ENCODE measurements at places on chromosomes 1 and 21. TPM values are rescaled to one million over a fixed set of nuclear protein-coding genes. Genes with fewer than 3 reads are reported as not detected.

The RGS13 gene
- not detected for total RNA-seq

The LCE1A gene
- 612 TPM for total RNA-seq

The PADI2 gene
- total RNA-seq = 21.3 TPM

The KCNJ6 gene
- total RNA-seq = 0.04 TPM

GRCh38 chr1:4177425-4178150 is 277.5 kb upstream of the C1orf174 start:
- peak; percentile 77 for DNase-seq

- DNase-seq = no peak
These were observed 81.9 kb downstream of the EPHB2 start for GRCh38 chr1:22792396-22793160.
